ENCODE measurements at places on chromosomes 5 and 9.

GRCh38 chr5:156182174-156182967 is 144.6 kb upstream of the SGCD start:
- H3K36me3 ChIP-seq: no peaks in the 10 kb centered on the region
- H3K27ac ChIP-seq: no peak overlapping the region
- no peaks in the 10 kb centered on the region for H3K27me3 ChIP-seq
- no peak overlapping the region for H3K4me3 ChIP-seq

- peak overlapping the region; percentile 87 for H3K4me3 ChIP-seq
- DNase-seq: peak; percentile 49
- H3K4me1 ChIP-seq: peaks cover 28% of the 10 kb centered on the region
- peaks cover 12% of the 10 kb centered on the region for H3K27me3 ChIP-seq
- no peaks in the 10 kb centered on the region for H3K36me3 ChIP-seq
Measured at GRCh38 chr9:134066913-134067851, 644 bp downstream of the BRD3 start.

GRCh38 chr5:168238463-168238862 is 53.0 kb upstream of the WWC1 start:
- peaks cover 3% of the 10 kb centered on the region for H3K27me3 ChIP-seq
- H3K4me3 ChIP-seq: no peak overlapping the region
- no peaks in the 10 kb centered on the region for H3K36me3 ChIP-seq
- DNase-seq: no peak

DNA sequence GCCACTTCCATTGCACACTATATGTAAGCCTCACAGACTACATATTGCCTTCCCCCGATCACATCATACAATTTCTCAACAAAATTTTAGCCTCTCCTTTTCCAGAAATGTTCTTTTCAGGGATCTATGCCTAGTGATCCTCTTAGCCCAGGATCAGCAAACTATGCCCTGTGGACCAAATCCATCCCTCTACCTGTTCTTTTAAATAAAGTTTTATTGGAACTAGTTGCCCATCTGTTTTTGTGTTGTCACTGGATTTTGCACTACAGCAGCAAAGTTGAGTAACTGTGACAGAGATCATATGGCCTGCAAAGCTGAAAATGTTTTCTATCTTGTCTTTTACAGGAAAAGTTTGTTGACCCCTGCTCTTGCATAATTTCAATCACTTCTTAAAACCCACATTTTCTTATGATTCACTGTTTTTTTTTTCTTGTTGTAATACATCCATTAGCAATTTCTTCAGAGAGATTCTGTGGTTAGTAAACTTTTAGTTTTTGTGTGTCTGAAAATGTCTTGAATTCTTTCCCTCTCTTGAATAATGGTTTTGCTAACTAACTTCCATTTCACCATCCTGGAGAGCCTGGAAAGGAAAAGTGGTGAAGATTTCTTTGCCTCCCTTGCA is 7.1 kb downstream of the TXNDC8 start:
- no peak overlapping the region for H3K27ac ChIP-seq
- no peak overlapping the region for H3K4me3 ChIP-seq
- peaks cover 2% of the 10 kb centered on the region for H3K27me3 ChIP-seq
- peaks cover 5% of the 10 kb centered on the region for H3K4me1 ChIP-seq
- H3K36me3 ChIP-seq: no peaks in the 10 kb centered on the region

GRCh38 chr5:98941131-98941883 is 12.5 kb upstream of the CHD1 start:
- no peaks in the 10 kb centered on the region for H3K27me3 ChIP-seq
- H3K4me1 ChIP-seq: peaks cover 41% of the 10 kb centered on the region
- H3K4me3 ChIP-seq: no peak overlapping the region
- H3K36me3 ChIP-seq: no peaks in the 10 kb centered on the region

- no peak for DNase-seq
- no peaks in the 10 kb centered on the region for H3K36me3 ChIP-seq
- H3K27ac ChIP-seq: no peak overlapping the region
- H3K4me1 ChIP-seq: no peaks in the 10 kb centered on the region
- peaks cover 8% of the 10 kb centered on the region for H3K27me3 ChIP-seq
- no peak overlapping the region for H3K4me3 ChIP-seq
Measured at GRCh38 chr9:98504298-98505282, 204.1 kb downstream of the GABBR2 start.

GRCh38 chr5:10556289-10556807 is 7.5 kb upstream of the ANKRD33B start:
- no peak overlapping the region for H3K27ac ChIP-seq
- H3K4me3 ChIP-seq: no peak overlapping the region
- peaks cover 25% of the 10 kb centered on the region for H3K27me3 ChIP-seq
- no peak for DNase-seq
- H3K4me1 ChIP-seq: peaks cover 17% of the 10 kb centered on the region
- H3K36me3 ChIP-seq: no peaks in the 10 kb centered on the region

GRCh38 chr5:134101686-134102439 is 12.6 kb upstream of the TCF7 start:
- DNase-seq: peak; percentile 88
- peaks cover 93% of the 10 kb centered on the region for H3K4me1 ChIP-seq
- no peaks in the 10 kb centered on the region for H3K36me3 ChIP-seq
- no peaks in the 10 kb centered on the region for H3K27me3 ChIP-seq
- H3K27ac ChIP-seq: peak overlapping the region; percentile 35

- no peak overlapping the region for H3K27ac ChIP-seq
- H3K36me3 ChIP-seq: no peaks in the 10 kb centered on the region
- no peak for DNase-seq
- H3K27me3 ChIP-seq: peaks cover 1% of the 10 kb centered on the region
- H3K4me3 ChIP-seq: no peak overlapping the region
Measured at GRCh38 chr9:107547772-107548297, 58.3 kb upstream of the KLF4 start.

DNA sequence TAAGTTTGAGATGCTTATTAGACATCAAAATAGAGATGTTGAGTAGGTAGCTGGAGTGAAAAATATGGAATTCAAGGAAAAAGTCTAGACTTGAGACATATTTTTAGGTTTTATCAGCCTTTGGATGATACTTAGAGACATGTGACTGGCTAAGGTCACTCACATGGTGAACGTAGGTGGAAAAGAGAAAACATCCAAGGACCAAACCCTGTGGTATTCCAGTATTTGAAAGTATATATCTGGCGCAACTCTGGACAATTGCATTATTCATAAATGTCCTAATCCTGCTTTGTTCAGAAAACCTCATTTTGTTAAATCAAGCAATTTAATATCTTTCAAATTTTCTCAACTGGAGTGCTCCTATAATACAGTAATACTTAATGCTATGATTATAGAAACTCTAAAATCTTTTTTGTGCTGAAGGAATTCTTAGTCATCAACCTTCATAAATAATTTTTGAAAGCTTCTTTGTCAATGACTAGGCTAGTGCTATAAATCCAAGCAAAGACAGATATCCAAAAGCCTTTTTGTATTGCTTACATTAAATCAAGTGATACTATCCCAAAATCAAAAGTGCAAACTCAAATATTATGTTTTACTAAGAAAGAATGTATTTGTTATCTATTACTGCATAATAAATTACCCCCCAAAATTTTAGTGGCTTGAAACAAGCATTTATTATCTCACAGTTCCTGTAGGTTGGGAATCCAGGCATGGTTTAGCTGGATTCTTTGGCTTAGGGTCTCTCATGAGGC is 452.0 kb downstream of the ENC1 start:
- no peak overlapping the region for H3K4me3 ChIP-seq
- H3K27me3 ChIP-seq: no peaks in the 10 kb centered on the region
- no peak overlapping the region for H3K27ac ChIP-seq
- no peaks in the 10 kb centered on the region for H3K36me3 ChIP-seq
- H3K4me1 ChIP-seq: peaks cover 5% of the 10 kb centered on the region
- DNase-seq: no peak

- peak overlapping the region; percentile 98 for H3K4me3 ChIP-seq
- peak overlapping the region; percentile 94 for H3K27ac ChIP-seq
- peaks cover 32% of the 10 kb centered on the region for H3K36me3 ChIP-seq
- DNase-seq: peak; percentile 38
- no peaks in the 10 kb centered on the region for H3K27me3 ChIP-seq
Measured at GRCh38 chr5:14665101-14665822, 744 bp downstream of the OTULIN start.

GRCh38 chr5:32722957-32723356 is 11.8 kb downstream of the NPR3 start:
- DNase-seq: no peak
- no peaks in the 10 kb centered on the region for H3K36me3 ChIP-seq
- no peak overlapping the region for H3K27ac ChIP-seq

DNA sequence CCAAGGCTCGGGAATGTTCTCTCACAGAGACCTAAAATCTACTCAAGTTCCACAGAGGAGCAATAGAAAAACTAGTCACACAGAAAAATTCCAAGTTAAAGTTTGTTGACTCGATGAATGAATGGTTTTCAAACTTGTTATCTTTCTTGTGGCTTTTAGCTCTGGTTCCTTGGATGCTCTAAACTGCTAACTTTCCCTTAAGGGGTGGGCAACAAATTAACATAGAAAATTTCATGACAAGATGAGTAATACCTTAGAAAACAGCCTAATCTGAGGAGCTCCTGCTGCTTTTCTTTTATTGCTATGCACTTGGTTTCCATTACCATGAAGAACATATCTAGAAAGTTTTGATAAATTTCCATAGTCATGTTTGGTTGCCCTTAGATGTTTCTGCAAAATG is 100.2 kb upstream of the CCDC112 start:
- H3K36me3 ChIP-seq: no peaks in the 10 kb centered on the region
- no peaks in the 10 kb centered on the region for H3K27me3 ChIP-seq
- H3K27ac ChIP-seq: no peak overlapping the region

- H3K36me3 ChIP-seq: no peaks in the 10 kb centered on the region
- no peaks in the 10 kb centered on the region for H3K27me3 ChIP-seq
- H3K27ac ChIP-seq: no peak overlapping the region
- peaks cover 37% of the 10 kb centered on the region for H3K4me1 ChIP-seq
- DNase-seq: no peak
- H3K4me3 ChIP-seq: no peak overlapping the region
Measured at GRCh38 chr5:68405026-68405684, 189.6 kb downstream of the PIK3R1 start.

- no peak overlapping the region for H3K27ac ChIP-seq
- DNase-seq: no peak
- H3K27me3 ChIP-seq: no peaks in the 10 kb centered on the region
Measured at GRCh38 chr9:80932181-80932580, 757.2 kb downstream of the TLE1 start.

DNA sequence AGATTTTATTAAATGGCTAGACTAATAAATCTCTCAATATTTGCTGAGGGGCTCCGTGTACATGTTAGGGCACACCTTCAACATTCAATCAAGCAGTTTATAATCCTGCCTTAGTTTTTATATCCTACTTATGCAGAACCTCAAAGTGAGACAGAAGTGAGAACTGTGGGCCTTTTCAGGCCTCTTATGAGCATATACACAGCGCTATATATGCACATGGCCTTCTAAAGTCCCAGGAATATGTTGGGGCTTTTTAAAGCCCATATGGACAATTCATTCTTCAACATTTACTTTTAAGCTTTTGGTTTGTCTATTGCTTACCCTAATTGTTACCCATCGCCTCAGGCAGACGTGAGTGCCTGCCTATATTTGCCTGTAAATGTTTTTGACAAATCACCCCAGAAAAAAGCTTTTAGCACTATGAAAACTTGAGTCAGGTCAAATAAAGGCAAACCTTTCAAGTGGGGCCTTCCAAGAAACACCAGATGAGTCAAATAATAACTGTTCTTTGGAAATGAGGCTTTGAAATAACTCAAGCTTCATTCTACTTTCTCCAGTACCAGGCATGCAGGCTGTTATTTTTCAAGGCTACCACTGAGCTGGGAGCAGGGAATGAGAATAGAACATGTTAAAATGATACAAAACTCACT is 58.2 kb downstream of the ESM1 start:
- no peak overlapping the region for H3K27ac ChIP-seq
- no peak overlapping the region for H3K4me3 ChIP-seq
- peaks cover 2% of the 10 kb centered on the region for H3K36me3 ChIP-seq
- no peak for DNase-seq
- H3K4me1 ChIP-seq: peaks cover 4% of the 10 kb centered on the region

- H3K4me3 ChIP-seq: no peak overlapping the region
- peaks cover 12% of the 10 kb centered on the region for H3K27me3 ChIP-seq
- H3K36me3 ChIP-seq: no peaks in the 10 kb centered on the region
- no peaks in the 10 kb centered on the region for H3K4me1 ChIP-seq
- DNase-seq: no peak
- H3K27ac ChIP-seq: no peak overlapping the region
Measured at GRCh38 chr5:133509742-133510079, 102.6 kb downstream of the FSTL4 start.

DNA sequence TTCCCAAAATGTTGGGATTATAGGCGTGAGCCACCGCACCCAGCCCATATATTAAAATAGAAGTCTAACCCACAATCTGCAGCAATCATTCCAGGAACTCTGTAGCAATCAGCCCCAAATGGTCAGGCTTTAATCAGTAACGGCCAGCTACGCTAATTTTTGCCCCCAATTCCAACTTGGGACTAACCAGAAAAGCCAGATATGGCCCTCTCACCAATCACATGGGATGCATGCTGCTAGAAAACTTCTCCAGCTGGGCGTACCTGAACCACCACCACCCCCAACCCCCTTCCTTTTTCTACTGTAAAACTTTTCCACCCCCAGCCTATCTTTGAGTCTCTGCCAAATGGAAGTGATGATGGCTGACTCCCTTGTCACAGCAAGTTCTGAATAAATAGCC is 4.1 kb downstream of the SUSD1 start:
- H3K27me3 ChIP-seq: peaks cover 7% of the 10 kb centered on the region
- DNase-seq: no peak
- H3K4me3 ChIP-seq: no peak overlapping the region
- no peak overlapping the region for H3K27ac ChIP-seq

DNA sequence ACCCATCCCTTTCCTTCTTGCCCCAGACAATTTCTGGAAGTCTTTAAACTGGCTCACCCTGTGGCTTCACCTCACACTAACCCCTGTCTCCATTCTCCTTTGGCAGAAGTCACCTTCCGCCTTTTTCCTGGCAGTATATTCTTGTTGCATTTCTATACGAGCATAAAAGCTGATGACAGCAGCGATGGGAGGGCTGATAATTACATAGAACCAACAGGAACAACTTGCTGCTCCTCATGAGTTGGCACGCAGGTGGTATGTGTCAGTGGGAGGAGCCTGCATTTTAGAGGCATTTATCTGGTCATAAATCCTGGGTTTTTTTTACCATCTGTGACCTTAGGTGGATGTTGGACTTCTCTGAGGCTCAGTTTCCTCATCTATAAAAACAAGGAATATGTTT is 61.4 kb upstream of the CKMT2 start:
- no peak for DNase-seq
- no peak overlapping the region for H3K27ac ChIP-seq
- no peaks in the 10 kb centered on the region for H3K4me1 ChIP-seq
- H3K36me3 ChIP-seq: peaks cover 11% of the 10 kb centered on the region
- H3K27me3 ChIP-seq: no peaks in the 10 kb centered on the region
- H3K4me3 ChIP-seq: no peak overlapping the region

DNA sequence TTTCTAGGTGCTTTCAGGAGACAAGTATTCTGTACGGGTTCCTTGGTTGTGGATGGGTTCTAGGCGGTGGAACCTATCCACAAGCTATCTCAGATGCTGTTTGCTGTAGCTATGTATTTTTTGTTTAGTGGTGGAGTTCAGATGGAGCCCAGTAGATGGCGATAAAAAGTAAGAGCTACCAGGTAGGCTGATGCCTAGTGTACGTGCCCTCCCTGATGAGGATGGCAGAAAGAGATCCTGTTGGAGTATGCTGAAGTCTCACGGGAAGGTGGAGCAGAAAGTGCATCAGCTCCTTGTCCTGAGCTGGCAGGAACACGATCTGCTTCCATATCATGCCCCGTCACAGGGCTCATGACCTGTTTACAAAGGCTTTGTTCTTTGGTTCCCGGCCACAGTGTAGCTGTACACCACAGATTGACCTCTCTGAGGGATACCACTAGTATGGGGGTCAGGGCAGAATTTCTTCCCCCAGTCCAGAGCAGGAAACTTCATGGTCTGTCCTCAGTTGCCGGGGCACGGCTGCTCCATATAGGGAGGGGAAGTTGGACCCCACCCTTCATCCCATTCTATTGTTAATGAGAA is 12.6 kb upstream of the UGT3A2 start:
- H3K27ac ChIP-seq: no peak overlapping the region
- H3K4me1 ChIP-seq: no peaks in the 10 kb centered on the region
- no peak overlapping the region for H3K4me3 ChIP-seq
- DNase-seq: no peak
- H3K27me3 ChIP-seq: peaks cover 5% of the 10 kb centered on the region
- no peaks in the 10 kb centered on the region for H3K36me3 ChIP-seq
